ENCODE measurements at places on chromosomes 6 and 20.

- DNase-seq = no peak
Measured at GRCh38 chr20:49291200-49291599, 13.3 kb upstream of the ZNFX1 start.

DNA sequence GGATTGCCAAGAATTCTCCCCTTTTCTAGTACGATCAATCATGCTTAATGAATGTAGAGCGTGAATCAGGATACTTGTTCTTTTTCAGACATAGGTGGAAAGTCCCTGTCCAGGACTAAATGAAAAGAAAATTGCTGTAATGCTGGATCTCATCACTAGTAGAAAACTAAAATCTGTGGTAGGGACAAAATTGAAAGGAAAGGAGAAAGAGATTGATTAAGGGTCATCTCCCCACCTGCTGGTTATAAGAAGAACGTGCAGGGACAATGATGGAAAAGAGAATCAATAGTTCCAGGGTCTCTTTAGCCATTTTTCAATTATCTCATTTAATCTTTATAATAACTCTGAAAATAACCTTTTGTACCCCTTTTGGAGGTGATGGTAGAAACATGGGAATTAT lies 18.7 kb upstream of the HLA-DRB1 start:
- DNase-seq = no peak

DNA sequence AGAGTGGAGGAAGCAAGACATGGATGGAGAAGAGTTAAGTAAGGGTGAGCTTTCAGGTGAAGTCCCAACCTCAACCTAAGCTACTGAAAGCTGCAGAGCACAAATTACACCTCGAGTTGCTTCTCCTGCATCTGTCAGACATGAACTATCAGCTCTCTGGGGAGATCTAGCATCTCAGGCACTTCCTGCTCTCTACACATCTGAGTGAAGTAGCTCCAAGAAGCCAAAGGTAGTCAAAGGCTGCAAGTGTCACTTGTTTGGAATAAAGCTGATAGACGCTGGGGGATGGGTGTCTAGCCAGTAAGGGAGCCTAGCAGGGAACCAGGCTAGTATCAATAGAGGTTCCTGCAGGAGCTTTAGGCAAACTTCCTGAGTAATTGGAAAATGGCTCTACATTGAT lies 228.0 kb downstream of the PLCB1 start:
- no peak for DNase-seq

DNA sequence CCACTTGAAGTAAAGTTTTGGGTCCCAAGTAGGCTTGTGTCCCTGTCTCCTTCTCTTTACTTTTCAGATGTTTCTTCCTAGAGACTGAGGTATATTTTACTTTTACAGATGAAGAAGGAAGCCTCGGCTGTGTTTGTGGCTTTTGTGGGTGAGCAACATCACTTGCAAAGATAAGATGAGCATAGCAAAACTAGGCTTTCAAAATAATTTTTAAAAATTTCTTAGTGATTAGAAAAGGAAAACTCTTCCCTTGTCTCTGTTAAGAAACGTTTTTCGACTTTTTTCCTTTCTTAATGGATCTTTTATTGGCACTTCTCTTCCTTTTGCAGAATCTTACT lies 7.6 kb downstream of the PTPN1 start:
- no peak for DNase-seq

DNA sequence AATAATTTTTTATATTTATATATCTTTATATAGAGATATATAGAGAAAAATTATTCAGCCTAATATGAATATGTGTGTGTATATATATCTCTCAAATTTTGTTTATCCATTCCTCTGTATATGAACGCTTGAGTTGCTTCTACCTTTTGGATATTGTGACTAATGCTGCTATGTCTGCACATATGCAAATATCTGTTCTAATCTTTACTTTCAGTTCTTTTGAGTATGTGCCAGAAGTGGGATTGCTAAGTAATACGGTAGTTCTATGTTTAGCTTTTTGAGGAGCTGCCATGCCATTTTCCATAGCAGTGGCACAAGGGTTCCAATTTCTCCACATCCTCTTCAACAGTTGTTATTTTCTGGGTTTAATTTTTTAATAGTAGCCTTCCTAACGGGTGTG lies 72.8 kb upstream of the CEP85L start:
- DNase-seq = no peak

- peak; percentile 82 for DNase-seq
Measured at GRCh38 chr20:54199721-54200176, 8.1 kb upstream of the PFDN4 start.

DNA sequence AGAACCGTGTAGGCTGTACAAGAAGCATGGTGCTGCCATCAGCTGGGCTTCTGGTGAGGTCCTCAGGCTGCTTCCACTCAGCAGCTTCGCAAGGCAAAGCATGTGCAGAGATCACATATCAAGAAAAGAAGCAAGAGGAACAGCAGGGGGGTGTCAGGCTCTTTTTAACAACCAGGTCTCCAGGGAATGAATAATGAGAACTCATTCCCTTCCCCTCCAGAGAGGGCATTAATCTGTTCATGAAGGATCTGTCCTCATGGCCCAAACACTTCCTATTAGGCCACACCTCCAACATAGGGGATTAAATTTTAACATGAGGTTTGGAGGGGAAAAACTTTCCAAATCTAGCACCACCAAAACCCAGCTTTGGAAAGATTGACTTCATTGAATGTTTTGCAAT lies 20.0 kb downstream of the GINM1 start:
- DNase-seq = no peak

DNA sequence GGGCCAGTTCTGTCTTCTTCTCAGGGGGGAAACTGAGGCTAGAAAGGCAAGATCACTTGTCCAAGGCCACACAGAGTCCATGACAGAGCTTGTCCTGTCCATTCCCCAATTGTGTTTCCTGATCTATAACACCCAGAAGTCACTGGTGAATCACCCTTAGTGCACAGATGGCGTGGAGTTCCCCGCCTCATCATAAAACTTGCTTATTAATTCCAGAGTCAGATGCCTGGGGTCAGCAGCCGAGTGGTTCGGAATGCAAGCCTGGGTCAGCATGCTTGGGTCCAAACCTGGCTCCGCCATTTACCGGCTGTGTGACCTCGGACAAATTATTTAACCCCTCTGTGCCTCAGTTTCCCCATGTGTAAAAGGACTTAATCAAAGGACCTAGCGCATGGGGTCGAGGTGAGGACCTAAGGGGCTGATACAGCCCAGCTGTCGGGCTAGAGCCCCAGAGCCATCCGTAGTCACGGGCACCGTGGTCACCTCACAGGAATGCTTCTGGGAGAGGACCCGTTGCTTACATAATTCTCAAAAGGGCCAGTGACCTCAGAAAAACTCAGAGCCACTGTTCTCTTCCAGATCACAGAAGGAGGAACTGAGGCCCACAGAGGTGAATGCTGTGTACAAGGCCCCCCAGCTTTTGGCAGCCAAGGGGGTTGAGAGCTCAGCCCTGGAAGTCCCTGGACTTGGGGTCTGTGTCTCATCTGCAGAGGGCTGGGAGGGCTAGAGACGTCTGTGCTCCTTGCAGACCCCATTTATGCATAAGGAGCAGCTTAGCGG lies 1.4 kb upstream of the ZBP1 start:
- DNase-seq = no peak

GRCh38 chr20:49372095-49372734 lies 94.4 kb upstream of the ZNFX1 start:
- DNase-seq = no peak

DNA sequence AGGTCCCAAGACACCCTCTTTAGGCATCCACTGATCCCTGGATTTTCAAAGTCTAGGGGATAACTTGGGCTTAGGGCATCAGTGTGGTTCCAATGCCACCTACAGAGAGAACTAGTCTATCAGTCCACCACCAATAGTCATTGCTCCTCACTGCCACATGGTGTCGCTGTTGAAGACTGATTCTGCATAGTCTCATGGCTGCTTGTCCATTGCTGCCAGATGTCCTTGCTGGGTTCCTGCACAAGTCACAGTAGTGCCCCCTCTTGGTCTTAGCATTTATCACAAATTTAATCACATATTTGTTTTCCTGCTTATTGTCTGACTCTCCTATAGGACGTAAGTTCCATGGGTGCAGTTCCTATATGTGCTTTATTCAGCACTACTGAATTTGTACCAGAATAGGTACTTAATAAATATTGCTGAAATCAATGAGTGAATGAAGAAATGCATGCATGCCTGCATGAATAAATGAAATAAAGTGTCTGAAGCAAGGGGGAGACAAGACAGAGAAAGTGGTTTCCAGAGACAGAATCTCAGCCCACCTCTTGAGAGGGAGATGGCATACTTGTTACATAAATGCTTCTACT lies 45.9 kb upstream of the RALY start:
- DNase-seq = no peak

- no peak for DNase-seq
Measured at GRCh38 chr6:113978084-113978675, 7.2 kb upstream of the HDAC2 start.

- DNase-seq = no peak
Measured at GRCh38 chr6:155313602-155314091, 637 bp downstream of the TFB1M start.

GRCh38 chr6:3793545-3793944 lies 42.0 kb upstream of the PXDC1 start:
- no peak for DNase-seq

GRCh38 chr20:49999329-49999728 lies 16.5 kb downstream of the SNAI1 start:
- DNase-seq = no peak

DNA sequence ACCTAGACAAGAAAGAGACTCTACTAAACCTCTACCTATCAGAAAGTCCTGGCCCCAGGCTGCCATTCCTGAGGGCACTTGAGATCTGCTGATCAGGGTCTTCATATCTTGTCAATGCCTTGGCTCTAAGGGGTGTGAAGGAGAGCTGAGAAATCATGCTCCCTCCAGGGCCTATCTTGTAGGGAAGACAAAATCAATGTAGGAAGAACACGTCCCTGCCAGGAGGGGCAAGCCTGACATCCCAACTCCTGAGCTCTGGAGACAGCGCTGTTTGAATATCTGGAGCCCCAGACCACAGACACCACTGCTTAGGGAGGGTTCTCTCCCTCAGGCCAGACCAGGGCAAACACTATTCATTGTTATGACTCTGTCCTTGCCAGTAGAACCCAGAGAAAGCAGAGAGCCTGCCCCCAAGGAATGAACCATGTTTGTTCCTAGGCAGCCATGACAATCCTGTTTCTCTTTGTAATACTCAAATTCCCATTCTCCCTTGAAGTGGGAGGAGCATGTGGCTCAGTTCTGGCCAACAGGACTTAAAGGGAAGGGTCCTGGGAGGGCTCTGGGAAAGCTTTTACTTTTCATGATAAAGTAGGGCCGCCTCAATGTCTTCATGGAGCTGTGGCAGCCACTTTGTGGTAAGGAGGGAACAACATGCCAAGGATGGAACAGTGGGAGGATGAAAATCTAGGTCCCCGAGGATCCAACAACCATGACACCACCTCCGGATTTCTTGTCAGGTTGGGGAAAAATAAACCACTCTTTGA lies 1.8 kb upstream of the FASTKD5 start:
- DNase-seq = no peak

DNA sequence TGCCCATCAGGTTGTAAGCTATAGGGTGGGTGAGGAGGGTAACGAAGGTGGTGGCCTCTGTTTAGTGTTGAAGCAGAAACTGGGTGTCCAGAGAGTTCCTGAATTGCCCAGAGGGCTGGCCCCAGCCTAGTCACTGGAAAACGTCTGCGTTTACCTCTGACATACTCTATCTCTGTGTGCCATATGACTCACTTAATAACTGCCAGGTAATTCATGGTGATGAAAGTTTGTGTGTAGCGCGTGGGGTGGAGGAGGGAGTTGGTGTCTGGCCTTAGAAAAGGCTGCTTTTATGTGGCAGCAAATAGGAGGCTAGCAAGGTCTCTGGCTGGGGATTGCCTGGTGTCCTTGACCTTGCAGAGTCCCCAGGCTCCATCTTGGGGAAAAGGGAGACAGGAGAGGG lies 47.3 kb downstream of the SLC35D3 start:
- no peak for DNase-seq

- DNase-seq = no peak
Measured at GRCh38 chr6:124917769-124918168, 44.5 kb upstream of the RNF217 start.

DNA sequence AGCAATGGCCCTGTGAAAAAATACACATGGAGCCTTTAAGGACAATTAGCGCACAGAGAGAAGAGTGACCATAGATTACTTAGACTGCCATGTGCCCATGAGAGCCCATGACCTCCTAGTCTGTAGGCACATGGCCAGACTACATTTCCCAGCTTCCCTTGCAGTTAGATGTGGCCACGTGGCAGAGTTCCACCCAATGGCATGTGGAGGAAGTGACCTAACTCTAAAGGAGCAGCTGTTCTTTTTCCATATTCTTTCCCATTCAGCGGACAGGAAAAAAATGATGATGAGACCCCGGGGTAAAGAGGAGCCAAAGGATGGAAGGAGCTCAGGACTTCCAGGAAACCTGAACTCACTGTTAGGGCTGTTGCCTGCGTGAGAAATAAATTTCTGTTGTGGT lies 116.6 kb downstream of the CBLN4 start:
- DNase-seq = no peak

- DNase-seq = no peak
Measured at GRCh38 chr6:134678436-134678889, 271.4 kb downstream of the ALDH8A1 start.

DNA sequence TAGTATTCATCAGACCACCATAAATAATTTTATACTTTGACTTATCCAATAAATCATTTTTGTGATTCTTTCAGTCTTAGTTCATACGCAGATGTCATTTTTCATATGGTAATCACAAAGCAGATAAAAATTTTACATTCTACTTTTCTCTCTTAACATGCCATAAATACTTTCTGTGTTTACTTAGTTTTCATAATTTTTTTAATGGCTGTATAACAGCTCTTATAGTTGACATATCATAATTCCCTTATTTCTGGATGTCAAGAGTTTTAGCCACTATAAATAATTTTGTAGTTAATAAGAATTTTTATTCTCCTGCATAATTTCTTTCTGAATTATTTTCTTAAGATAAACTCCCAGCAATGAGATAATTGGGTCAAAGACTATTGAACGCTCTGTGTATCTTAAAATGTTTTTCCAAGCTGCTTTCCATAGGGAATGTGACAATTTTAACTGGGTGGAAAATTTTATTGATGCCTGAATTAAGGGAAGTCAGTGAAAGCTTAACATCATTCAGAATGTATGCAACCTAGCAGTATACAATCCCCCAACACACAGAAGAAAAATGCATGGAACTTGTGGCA lies 702.7 kb downstream of the EPM2A start:
- DNase-seq = no peak

GRCh38 chr6:150212778-150213177 lies 69.9 kb downstream of the PPP1R14C start:
- DNase-seq = no peak

- DNase-seq = no peak
Measured at GRCh38 chr6:30700340-30700739, 9.6 kb upstream of the NRM start.

- DNase-seq = no peak
Measured at GRCh38 chr20:35490736-35491181, 35.4 kb downstream of the CEP250 start.

DNA sequence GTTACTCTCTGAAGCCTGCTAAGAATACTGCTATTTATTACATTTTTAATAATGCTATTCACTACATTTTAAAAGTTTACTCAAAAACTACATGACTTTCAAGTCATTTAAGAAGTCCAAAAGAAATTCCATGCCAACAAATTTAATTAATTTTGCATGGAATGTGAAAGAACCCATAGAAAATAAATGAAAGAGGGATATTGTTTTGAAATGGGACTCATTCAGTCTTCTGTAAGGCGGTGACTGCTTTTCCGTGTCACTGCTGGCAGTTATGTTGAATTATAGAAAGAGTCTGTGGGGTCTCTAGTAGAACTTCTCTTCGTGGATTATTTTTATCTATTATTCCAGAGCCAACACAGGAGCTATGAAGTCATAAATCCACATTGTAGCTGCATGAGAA lies 211.2 kb downstream of the LAMA2 start:
- no peak for DNase-seq

All from Right ventricle myocardium inferior (tissue), 1 donor.